ENCODE measurements at places on chromosomes 4 and X.

DNA sequence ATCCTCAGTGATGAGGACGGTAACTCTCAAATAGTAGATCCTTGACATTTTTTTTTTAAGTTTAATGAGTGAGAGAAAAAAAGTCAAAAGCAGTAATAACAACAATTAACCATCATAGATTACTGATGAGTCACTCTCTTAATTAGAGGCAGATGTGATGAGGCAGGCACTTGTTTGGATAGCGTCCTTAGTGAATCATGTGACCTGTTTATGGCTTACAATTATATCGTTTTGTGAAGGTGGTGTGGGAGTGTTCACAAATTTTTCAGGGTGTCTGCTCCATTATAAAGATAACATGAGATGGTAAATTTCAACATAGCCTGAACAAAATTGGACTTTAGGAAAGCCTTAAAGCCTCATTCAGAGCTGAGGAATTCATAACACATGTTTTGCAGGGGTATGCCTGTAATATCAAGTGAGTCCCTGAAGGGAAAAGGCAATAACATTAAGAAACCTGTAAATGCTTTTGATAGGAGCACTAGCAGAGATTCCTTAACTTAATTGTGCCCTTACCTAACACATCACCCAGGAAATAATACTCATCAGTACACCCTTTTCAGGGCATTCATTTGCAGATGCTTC, 51.9 kb upstream of the XIAP start:
- DNase-seq = no peak

GRCh38 chr4:113223001-113223400, 173.5 kb downstream of the ANK2 start:
- no peak for DNase-seq

GRCh38 chr4:95929448-95930064, 89.7 kb downstream of the PDHA2 start:
- DNase-seq = no peak

GRCh38 chr4:26242451-26242850, 78.4 kb upstream of the RBPJ start:
- DNase-seq = no peak

- no peak for DNase-seq
Observed at GRCh38 chr4:40196272-40196671, 559 bp upstream of the RHOH start.

All from keratinocyte (primary cell).